ENCODE measurements at places on chromosomes 3 and 15. TPM values are rescaled to one million over a fixed set of nuclear protein-coding genes. Genes with fewer than 3 reads are reported as not detected.

Gene NEIL1
- 5.3 TPM for total RNA-seq

Gene LRRN1
- total RNA-seq: not detected

Gene TTLL13
- under 0.01 TPM for total RNA-seq

Gene ZNF80
- total RNA-seq: not detected

Gene SLC27A2
- not detected for total RNA-seq

Gene GOLGA8S
- total RNA-seq: 0.06 TPM

Gene ERICH6
- 0.06 TPM for total RNA-seq

Gene SLC9A9
- total RNA-seq: 9.5 TPM

Gene CRABP1
- not detected for total RNA-seq

Gene DPPA2
- not detected for total RNA-seq

Gene LAMB2
- 648 TPM for total RNA-seq

Gene TMCO5A
- total RNA-seq: not detected

Gene GALNT15
- total RNA-seq: 11.5 TPM

Gene SNX4
- 49.7 TPM for total RNA-seq

Gene MRPL47
- 37.3 TPM for total RNA-seq

Gene SNTN
- total RNA-seq: not detected

Gene PIGX
- 27.1 TPM for total RNA-seq

Gene CLDN16
- not detected for total RNA-seq

Gene LYZL4
- not detected for total RNA-seq

Gene EPB42
- total RNA-seq: not detected

Gene FANCD2OS
- total RNA-seq: not detected

Gene PIGZ
- 5.4 TPM for total RNA-seq

Gene AGTR1
- 0.40 TPM for total RNA-seq

Gene ALDH1A3
- 47.1 TPM for total RNA-seq

Gene HTD2
- 4.8 TPM for total RNA-seq

Gene LSAMP
- total RNA-seq: 0.19 TPM

Gene SHF
- total RNA-seq: 1.4 TPM

Data from aortic smooth muscle cell (primary cell).